ENCODE measurements at places on chromosomes 3 and 15.

DNA sequence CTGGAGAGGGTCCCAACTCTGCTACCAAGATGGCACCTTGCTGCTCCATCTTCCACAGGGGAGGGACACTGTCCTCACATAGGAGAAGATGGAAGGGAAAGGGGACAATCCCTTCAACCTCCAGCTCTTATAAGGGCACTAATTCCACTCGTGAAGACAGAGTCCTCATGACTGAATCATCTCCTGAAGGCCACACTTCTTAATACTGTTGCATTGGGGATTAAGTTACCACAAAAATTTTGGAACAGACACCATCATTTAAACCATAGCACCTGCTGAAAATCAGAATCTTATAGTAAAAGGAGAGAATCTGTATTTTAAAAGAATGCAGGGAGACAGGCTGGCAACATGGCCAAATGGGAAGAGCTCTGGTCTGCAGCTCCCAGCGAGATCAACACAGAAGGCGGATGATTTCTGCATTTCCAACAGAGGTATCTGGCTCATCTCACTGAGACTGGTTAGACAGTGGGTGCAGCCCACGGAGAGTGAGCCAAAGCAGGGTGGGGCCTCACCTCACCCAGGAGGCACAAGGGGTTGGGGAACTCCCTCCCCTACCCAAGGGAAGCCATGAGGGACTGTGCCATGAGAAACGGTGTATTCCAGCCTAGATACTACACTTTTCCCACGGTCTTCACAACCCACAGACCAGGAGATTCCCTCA, 69.4 kb upstream of the LIPC start:
- no peak for DNase-seq

DNA sequence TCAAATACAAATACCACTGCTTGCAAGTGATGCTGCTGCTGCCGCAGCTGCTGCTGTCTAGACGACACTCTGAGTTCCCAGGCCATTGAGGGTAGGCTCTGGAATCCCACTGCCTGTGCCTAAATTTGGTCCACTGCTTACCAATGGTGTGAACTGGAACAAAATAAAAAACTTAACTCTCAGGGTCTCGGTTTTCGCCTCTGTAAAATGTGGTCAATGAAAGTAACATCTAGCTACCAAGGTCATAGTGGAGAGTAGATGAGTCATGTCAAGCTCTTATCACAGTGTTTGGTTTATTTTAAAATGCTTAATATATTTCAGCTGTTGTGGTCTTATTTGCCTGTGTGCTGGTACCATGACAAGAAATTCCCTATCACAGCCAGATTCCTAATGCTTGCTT, 299.3 kb downstream of the CLSTN2 start:
- DNase-seq, result no peak

DNA sequence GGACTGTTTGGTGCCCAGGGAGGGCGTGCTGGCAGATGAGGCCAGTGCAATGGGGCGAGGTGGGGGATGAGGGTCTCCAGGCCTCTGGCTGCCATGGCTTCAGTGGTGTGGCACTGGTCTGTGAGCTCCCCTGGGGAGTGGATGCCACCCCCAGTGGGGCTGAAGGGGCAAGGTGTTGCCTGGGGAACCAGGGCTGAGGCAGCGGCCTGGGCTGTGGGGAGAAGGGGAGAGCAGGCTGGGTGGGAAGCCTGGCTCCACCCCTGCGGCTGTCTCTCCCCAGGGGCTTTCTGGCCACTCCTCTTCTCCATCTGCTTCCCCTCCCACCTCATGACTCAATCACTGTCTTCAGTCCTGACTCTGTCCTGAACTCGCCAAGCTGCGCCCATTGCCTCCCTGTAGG, 88.4 kb upstream of the TLE3 start:
- peak; percentile 25 for DNase-seq

DNA sequence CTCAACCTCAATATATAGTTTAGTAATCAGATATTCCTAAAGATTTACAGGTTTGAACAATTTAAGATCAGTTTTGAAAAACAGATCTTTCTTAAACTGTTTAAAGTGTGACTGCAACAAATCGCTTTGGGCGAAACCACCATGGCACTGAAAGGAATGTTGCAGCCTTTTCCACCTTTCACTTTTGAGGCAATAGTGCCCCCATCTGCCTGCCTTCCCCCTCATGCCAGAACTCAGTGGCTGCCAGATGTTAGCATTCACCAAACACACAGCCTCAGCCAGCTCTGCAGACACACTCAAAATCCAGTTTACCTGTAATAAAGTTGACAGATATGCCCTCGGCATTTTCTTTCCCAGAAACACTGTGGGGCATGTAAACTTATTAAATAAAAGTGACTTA, 3.3 kb downstream of the LYSMD4 start:
- peak; percentile 32 for DNase-seq

DNA sequence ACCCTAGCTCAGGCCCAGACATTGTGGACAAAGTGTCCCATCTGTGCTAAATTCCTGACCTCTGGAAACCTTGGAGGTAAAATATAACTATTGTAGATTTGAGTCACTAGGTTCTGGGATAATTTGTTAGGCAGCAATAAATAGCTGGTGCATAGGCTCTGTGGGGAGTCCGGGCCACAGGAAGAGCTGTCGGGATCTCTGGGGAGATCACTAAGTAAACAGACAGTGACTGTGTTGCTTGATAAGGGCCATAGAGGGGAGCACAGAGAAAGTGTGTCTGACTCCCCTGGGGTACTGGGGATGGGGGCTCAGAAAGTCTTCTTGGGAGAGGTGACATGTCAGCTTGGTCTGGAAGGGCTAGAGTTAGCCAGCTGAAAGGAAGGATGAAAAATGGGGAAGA, 37.7 kb upstream of the MRPS22 start:
- no peak for DNase-seq
